ENCODE measurements at places on chromosomes 5 and 9.

DNA sequence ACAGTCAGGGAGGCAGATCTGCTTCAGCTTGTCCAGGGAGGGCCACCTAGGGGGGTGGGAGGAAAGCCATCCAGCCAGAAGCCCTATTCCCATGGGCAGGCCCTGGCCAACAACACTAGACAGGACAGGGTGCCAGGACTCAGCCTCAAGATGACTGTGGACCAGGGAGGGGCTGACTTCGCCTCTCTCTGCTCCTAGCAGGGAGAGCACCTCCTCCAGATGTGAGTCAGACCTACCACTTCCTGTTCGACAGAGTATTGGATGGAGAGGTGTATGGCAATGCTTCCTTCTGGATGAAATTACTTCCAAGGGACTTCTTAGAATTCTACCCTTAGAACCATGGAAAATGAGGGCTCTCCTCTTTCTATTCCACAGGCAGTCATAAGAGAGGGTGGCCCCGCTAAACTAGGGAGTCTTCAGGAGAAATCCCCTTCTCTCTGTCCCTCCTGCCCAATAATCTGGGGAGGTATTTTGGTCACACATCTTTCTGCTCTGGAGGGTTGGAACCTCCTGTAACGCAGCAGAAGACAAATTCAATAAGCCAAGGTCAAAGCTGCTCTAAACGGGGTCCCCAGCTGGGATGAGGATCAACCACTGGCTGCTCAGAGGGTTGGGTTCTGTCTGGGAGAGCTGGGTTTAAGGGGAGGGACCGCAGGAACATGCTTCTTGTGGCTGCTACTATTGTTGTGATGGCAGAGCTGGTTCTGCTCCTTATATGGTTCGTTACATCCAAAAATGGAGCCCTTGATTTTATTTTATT is 23.2 kb upstream of the RCL1 start:
- peak; percentile 85 for DNase-seq

GRCh38 chr5:34690301-34690700 is 34.2 kb downstream of the RAI14 start:
- DNase-seq: no peak

GRCh38 chr5:149127394-149127955 is 13.8 kb upstream of the ABLIM3 start:
- peak; percentile 52 for DNase-seq

GRCh38 chr5:176736931-176737745 is 73.2 kb upstream of the UNC5A start:
- no peak for DNase-seq

DNA sequence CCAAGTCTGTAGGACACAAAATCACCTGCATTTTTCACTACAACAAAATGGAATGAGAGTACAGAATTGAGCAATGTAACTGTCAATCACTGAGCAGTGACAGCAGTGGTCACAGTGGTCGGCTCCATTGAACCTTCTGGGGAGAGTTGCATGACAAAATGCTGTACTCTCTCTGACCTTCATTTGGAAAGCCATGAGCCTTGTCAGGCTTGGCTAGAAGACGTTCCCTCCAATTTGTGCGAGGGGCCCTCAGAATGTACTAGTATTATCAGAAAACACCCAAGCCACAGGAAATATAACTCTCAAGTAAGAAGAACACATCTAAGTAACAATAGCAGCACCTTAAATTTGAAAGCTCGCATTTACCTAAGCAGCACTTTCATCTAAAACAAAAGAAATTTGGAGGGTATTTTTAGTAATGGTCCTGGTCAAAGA is 425.6 kb upstream of the MEF2C start:
- no peak for DNase-seq

GRCh38 chr5:3394891-3395599 is 200.6 kb upstream of the IRX1 start:
- DNase-seq: no peak

DNA sequence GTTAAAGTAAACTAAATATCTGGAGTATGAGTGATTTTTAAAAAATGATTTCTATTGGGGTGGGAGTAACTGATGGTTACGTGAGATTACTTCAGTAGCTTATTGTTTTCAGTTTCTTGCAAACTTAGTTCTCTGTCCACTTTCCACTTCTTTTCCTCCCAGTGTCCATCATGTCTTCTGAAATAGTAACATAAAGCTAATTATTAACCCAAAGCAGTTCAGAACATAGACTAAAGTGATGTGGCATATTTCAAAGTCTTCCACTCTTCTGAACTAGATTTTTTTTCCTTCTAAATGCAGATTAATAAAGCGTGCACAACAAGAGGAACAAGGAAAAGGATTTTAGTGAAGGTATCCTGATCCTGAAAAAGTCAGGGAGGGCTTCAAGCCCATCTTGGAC is 114.1 kb downstream of the MAN2A1 start:
- DNase-seq: no peak

DNA sequence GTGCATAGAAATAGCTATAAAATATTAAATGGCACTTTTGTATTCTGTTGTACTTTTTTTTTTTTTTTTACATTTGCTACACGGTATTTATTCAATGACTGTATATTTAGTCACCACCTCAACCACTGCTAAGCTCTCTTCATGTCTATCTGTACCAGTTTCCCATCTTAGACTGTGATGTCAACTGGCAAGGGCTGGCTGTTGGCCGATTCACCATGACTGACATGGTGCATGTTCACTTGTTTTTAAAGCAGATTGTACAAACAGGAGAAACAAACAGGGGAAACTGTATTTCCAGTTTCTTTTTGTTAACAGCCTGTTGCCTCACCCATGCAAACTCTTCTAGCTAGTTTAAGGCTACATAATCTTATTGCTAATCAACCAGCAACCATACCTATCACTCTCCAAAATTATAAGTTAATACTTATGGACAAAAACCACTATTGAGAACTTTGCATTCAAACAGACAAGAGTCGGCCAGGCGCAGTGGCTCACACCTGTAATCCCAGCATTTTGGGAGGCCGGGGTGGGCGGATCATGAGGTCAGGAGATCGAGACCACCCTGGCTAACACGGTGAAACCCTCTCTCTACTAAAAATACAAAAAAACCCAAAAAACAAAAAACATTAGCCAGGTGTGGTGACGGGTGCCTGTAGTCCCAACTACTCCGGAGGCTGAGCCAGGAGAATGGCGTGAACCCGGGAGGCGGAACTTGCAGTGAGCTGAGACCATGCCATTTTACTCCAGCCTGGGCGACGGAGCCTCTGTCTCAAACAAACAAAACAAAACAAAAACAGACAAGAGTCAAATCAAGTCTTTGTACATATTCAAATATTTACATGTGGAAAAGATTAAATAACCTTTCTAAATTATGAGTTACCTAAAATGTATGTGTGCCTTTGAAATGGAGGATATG is 13.2 kb downstream of the ZFAND5 start:
- peak; percentile 94 for DNase-seq

- DNase-seq: no peak
Measured at GRCh38 chr5:56545016-56545415, 270.3 kb upstream of the MAP3K1 start.

- DNase-seq: no peak
Measured at GRCh38 chr9:116461632-116462031, 225.5 kb upstream of the TRIM32 start.

- DNase-seq: peak; percentile 62
Measured at GRCh38 chr9:110559869-110560268, 19.7 kb downstream of the SVEP1 start.

DNA sequence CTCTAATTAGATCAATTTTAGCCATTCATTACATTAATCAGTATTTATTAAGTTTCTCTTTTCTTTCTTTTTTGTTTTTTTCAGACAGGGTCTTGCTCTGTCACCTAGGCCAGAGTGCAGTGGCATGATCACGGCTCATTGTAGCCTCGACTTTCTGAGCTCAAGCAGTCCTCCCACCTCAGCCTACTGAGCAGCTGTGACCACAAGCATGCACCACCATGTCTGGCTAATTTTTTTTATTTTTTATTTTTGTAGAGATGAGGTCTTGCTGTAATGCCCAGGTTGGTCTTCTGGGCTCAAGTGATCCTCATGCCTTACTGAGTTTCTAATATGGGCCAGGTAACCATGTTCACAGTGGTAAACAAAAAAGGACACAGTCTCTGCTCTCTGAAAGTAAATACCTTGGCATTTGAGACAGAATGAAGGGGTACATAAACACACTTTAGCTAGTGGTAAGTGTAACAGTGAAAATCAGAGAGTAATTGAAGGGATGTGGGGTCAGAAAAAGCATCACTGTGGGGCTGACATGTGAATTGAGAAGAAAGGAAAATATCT is 336.3 kb downstream of the ADGRV1 start:
- DNase-seq: no peak

GRCh38 chr9:122394265-122395125 is 23.7 kb downstream of the PTGS1 start:
- DNase-seq: peak; percentile 79

DNA sequence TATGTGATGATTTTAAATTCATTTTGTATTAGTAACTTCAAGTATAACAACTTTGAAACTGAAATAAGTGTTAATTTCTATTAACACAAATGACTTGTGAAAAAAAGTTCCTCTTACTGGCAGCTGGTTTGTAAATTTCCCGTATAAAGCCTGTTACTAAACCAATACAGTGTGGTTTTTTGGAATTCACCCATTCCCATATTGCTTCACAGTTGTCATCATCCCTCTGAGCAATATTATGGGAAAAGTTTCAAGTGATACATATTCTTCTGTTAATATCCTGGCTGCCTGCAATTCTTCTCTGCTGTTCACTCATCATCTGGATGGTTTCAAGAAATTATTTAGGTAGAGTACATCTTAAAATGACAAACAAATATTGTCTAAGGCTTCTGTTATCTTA is 1185.1 kb upstream of the C9orf72 start:
- DNase-seq: peak; percentile 38

DNA sequence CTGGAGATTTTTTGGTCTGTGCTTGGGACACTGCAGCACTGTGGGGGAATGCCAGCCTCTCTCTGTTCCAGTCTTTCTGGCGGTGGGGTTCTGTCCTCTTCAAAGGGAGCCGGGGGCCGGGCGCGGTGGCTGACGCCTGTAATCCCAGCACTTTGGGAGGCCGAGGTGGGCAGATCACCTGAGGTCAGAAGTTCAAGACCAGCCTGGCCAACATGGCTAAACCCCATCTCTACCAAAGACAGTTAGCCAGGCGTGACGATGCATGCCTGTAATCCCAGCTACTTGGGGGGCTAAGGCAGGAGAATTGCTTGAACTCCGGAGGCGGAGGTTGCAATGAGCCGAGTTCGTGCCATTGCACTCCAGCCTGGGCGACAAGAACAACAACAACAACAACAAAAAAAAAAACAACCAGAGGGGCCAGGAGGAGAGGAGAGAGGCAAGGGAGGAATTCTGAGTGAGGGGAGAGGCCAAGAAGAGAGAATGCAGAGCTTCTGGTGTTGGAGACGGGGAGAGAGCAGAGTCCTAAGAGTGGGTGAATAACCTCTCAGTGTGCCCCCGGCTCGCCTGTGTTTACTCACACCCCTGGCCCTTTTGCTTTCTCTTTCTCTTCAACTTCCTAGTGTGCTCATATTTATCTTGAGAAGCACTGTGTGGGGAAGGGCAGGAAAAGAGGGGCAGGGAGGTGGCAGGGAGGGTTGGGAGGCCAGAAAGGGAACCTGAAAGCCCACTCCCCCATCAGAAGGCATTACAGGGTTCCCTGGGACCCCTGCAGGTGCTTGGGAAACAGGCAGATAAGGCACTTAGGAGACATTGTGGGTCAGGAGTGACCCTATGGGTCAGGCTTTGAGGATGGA is 3.2 kb upstream of the SET start:
- DNase-seq: no peak

DNA sequence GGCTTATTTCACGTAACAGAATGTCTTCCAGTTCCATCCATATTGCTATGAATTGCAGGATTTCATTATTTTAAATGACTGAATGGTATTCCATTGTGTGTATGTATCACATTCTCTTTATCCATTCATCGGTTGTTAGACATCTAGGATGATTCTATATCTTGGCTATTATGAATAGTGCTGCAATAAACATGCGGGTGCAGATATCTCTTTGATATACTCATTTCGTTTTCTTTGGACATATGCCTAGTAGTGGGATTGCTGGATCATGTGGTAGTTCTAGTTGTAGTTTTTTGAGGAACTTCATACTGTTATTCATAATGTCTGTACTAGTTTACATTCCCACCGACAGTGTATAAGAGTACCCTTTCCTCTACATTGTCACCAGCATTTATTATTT is 460.5 kb downstream of the MAN2A1 start:
- peak; percentile 9 for DNase-seq
